ENCODE measurements at places on chromosomes 12 and 14.

- DNase-seq, result peak; percentile 37
Observed at GRCh38 chr14:76937181-76938091, 91.1 kb downstream of the IRF2BPL start.

DNA sequence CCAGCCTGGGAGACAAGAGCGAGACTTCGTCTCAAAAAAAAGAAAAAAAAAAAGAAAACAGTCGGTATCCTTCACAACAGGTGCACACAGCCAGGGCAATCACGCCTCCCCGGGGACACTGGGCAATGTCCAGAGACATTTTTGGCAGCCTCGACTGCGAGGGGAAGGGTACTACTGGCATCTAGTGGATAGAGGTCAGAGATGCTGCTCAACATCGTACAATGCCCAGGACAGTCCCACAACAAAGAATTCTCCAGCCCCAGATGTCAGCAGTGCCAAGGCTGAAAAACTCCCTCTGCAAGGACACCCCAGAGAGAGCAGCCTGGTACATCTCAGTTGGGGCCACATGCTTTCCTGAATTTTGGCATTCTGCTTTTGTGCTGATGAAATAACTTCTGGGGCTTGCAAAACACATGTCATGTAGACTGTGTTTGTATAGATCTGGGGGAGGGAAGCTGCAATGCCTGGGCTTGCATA is 21.5 kb downstream of the ALDH2 start:
- no peak for DNase-seq

DNA sequence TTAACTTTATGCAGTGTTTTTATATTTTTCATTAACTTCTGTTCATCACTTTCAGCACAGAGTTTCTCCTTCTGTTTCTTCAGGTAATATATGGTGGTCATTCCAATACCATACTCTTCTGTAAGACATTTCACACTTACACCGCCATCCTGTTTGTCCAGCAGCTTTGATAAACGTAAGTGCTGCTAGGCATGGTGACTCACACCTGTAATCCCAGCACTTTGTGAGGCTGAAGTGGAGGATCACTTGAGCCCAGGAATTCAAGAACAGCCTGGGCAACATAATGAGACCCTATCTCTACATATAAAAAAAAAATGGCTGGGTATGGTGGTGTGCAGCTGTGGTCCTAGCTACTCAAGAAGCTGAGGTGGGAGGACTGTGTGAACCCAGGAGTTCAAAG is 55.8 kb downstream of the EXOC5 start:
- DNase-seq, result no peak

DNA sequence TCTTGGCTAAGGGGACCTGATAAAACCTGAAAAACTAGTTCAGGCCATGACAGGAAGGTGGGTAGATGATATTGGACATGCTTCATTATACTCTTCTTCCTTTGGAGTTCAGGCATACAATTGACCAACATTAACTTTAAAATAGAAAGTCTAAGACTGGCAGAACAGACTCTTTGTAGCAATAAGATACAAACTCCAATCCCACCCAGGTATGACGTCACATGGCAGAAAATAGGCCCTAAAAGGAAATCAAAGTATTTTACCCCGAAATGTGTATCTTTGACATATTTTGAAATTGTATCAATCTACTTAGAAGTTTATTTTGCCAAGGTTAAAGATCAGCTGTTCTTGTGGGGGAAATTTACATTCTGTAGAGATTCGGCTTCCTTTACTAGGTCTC is 198.1 kb upstream of the LRIG3 start:
- no peak for DNase-seq

DNA sequence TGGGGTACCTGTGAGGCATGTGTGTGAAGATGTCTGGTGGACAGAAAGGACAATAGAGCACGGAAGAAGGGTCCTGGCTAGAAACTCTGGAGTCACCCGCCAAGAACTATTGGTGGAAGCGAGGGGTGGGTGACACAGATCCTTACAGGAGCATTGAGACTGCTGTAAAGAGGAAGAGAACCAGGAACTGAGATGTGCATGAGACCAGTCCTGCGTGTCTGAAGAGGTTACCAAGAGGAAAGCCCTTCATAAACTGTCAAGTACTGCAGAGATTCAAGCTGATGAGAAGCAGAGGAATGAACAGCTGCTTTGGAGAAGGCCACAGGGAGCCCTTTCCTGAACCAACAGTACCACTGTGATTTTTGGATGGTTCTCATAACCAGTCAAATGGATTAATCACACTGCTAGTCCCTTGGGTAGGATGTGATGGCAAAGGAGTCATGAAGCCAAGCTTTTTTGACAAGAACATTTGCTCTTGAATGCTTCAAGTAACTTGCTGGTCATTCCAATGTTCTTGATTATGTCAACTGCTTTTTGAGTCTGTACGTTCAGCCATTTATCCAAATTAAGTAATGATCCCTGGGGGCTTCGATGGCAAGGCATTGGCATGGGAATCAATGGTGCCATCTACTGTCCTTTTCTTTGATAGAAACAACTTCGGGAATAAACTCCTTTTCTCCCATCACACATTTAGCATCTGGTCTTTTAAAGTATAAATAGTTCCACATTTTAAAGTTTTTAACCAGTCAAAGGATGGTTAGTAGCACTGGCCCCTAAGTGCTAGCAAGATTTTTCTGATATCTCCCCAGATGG is 42.9 kb downstream of the GPR135 start:
- no peak for DNase-seq

- no peak for DNase-seq
Observed at GRCh38 chr12:65925626-65926025, 101.3 kb downstream of the HMGA2 start.

- no peak for DNase-seq
Observed at GRCh38 chr14:101039031-101039754, 135.7 kb upstream of the RTL1 start.

- DNase-seq, result no peak
Observed at GRCh38 chr12:28440081-28440608, 249.9 kb downstream of the CCDC91 start.

DNA sequence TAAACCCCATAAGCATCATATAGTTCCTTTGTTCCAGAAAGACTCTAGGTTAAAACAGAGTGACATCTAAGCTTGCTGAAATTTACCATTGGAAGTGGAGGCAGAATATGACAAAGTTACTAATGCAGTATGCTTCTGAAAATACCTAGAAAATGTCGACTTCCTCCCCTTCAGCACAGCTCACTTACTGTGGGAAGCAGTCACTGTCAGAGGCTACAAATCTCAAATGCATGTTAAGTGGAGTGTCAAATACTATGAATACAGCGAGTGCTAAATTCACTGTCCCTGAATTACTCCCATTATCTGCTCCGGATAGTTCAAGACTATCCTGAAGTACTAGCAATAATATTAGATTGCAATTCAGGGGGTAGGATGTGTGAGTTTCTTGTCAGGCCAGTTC is 1454.6 kb downstream of the AACS start:
- DNase-seq, result no peak

DNA sequence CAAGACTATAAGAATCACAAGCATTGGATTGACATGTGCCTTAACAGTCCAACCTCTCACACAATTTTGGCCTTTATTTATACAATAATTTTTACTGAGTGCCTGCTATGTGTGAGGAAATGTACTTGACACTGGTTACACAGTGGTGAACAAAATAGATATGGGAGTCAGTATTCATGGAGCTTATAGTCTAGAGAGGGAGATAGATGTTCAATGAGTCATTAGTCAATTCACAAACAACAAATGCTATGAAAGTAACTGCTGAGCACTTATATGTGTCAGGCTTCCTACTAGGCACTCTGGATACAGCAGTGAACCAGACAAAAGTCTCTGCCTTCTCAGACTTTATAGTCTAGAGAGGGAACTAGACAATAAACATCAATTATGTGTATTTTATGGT is 3.7 kb downstream of the CFAP54 start:
- DNase-seq, result no peak

GRCh38 chr12:50784501-50784900 is 20.6 kb downstream of the ATF1 start:
- DNase-seq, result no peak

DNA sequence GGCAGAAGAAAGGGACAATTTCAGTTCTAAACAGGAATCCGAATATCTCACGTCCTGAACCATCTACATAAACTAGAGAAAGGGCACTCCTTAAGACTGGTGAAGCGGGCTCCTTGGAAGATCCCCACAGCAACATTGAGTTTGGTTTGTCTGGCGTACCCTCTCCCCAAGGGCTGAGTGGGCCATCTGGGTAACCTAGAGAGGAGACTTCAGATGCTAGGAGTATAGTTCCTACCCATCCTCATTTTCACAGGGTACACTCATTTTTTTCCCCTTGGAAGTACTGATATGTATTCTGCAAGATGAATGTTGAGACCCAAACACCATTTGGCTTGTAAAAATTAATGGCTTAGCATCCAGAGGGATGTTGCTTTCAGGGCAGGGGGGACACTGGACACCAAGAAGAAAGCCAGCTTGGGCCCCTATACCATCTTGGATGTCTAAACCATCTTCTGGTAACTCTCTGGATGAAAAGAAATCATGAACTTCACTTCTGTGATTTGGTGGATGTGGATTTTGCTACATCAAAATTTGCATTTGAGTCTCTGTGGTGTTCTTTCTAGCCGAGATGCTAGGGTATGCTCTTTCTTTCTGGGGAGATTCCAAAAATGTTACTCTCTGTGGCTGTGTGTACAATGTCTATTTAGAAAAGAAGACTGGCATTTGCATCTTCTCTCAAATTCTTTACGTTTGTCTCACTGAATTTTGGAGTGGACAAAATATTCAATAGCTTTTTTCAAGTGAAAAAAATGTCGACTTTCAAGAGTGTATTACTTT is 97.7 kb downstream of the ETV6 start:
- no peak for DNase-seq

- no peak for DNase-seq
Observed at GRCh38 chr12:19140381-19141236, 11.1 kb downstream of the PLEKHA5 start.

GRCh38 chr12:119594772-119595445 is 1.3 kb downstream of the TMEM233 start:
- no peak for DNase-seq

- no peak for DNase-seq
Observed at GRCh38 chr12:95390932-95391331, 83.0 kb upstream of the METAP2 start.

DNA sequence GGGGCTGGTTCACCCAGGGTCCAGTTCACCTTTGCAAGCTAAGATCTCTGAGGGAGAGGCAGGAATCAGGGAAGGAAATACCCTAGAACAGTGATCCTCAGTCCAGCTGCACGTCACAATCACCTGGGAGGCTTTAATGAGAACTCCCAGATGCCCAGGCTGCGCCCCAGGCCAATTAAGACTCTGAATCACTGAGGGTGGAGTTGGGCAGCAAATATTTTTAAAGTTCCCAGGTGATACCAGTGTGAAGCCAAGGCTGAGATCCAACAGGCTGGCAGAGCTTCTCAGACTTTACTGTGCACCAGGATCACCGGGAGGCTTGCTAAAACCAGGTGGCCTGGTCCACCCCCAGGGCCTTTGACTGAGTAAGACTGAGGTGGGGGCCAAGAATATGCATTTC is 23.8 kb downstream of the MYL2 start:
- no peak for DNase-seq

GRCh38 chr12:132238884-132239283 is 90.5 kb downstream of the GALNT9 start:
- DNase-seq, result no peak

- DNase-seq, result no peak
Observed at GRCh38 chr12:132208153-132208823, 64.0 kb downstream of the NOC4L start.

DNA sequence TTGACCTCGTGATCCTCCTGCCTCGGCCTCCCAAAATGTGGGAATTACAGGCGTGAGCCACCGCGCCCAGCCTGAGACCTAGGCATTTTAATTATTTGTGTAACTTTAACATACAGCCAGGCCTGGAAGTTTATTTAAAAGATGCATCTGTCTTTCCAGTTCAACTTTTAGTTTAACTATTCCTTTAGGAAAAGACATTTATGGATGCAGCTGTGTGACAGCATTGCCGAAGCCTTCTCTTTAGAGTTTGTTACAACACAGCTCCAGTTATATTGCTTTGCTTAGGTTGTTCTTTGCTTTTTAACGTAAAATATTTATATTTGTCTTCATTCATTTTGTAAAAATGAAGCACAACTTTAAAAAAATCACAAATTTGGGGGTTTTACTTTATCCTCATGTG is 67.0 kb downstream of the DIP2B start:
- no peak for DNase-seq

Data from NCI-H2081 (cell line).